Keratinocyte (primary cell): ENCODE measurements at places on chromosomes 4 and X. TPM values are rescaled to one million over a fixed set of nuclear protein-coding genes. Genes with fewer than 3 reads are reported as not detected.

- no peak for DNase-seq
Observed at GRCh38 chr4:93855926-93856325, 27.4 kb downstream of the ATOH1 start.

The SMIM43 gene
- 0.03 TPM in 1 of 3 replicates, not detected in the others for polyA plus RNA-seq

GRCh38 chr4:117014236-117014635 lies 71.1 kb downstream of the TRAM1L1 start:
- DNase-seq, result no peak

GRCh38 chr4:148831945-148832344 lies 389.7 kb upstream of the NR3C2 start:
- DNase-seq, result peak; percentile 40

- DNase-seq, result no peak
Observed at GRCh38 chr4:87019246-87019791, 84.5 kb downstream of the AFF1 start.

GRCh38 chr4:107991945-107992630 lies 2.4 kb downstream of the HADH start:
- no peak for DNase-seq

The TMEM47 gene
- 0.07 to 0.16 TPM (median 0.10 TPM) in 3 replicates for polyA plus RNA-seq

The CFAP99 gene
- not detected in 3 replicates for polyA plus RNA-seq

The TAB3 gene
- 21.2 to 29.3 TPM (median 25.5 TPM) in 3 replicates for polyA plus RNA-seq

The GPR173 gene
- 0.08 to 0.20 TPM (median 0.10 TPM) in 3 replicates for polyA plus RNA-seq

DNA sequence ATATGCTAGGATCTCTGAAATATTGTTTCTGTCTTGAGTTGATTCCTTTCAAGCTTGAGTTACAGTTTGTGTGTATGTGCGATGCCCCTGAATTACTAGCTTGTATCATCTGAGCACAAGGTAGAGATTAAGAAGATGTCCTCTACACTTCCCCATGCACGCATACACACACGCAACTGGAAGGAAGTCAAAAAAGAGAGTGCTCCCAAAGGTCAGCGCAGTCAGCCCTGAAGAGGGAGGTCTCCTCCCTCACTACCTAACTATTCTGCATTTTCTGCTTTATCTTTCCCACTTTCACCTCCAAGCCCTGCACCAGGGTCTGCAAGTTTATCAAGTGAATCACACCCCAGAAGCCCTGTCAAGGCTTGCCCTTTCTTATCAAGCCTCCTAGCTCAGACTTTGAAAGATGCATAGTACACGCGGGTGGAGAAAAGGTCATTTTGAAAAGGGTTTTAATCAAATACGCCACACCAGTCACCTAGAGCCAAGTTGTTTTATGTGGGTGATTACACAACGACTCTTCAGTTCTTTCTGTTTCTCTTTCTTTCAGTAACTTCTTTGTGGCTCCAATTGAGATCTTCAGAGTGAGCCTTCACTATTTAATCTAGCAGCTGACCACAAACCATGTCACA lies 127.7 kb downstream of the ASB9 start:
- no peak for DNase-seq

GRCh38 chr4:153243468-153243867 lies 39.2 kb downstream of the TRIM2 start:
- no peak for DNase-seq

The ODAPH gene
- 0.45 to 0.94 TPM (median 0.59 TPM) in 3 replicates for polyA plus RNA-seq

The CENPVL2 gene
- not detected in 3 replicates for polyA plus RNA-seq
